ENCODE measurements at places on chromosomes 4 and X. TPM values are rescaled to one million over a fixed set of nuclear protein-coding genes. Genes with fewer than 3 reads are reported as not detected.

The SCD5 gene
- total RNA-seq = 4.5 TPM

The KLB gene
- total RNA-seq = not detected

GRCh38 chrX:152038804-152039203 is 64.3 kb upstream of the GABRE start:
- DNase-seq = no peak

GRCh38 chrX:36575670-36576069 is 432.5 kb upstream of the FAM47C start:
- no peak for DNase-seq

The BMP3 gene
- not detected for total RNA-seq

The PSAPL1 gene
- total RNA-seq = not detected

The MAGED4 gene
- 0.47 TPM for total RNA-seq

Data from left ventricle myocardium inferior (tissue), 1 donor.